ENCODE measurements at places on chromosomes 2 and 18.

DNA sequence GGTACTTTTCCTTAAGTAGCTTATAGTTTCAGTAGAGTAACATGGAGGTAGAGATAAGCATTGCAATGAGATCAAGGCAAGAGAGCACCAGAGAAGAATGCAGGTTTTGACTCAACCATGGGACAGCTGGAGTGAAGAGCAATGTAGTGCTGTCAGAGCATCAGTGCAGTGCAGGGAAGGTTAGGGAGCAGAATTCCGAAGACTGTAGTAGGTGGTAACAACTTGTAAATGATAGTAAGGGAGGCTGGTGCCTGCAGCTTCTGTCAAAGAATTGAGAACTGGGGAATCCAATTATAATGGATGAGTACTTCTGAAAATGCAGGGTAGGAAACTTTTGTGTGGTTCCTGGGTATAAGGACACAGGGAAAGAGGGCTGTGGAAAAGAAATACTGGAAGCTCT lies 183.2 kb downstream of the KCNS3 start:
- DNase-seq: no peak

GRCh38 chr2:85277416-85278158 lies 50.2 kb downstream of the TGOLN2 start:
- no peak for DNase-seq

DNA sequence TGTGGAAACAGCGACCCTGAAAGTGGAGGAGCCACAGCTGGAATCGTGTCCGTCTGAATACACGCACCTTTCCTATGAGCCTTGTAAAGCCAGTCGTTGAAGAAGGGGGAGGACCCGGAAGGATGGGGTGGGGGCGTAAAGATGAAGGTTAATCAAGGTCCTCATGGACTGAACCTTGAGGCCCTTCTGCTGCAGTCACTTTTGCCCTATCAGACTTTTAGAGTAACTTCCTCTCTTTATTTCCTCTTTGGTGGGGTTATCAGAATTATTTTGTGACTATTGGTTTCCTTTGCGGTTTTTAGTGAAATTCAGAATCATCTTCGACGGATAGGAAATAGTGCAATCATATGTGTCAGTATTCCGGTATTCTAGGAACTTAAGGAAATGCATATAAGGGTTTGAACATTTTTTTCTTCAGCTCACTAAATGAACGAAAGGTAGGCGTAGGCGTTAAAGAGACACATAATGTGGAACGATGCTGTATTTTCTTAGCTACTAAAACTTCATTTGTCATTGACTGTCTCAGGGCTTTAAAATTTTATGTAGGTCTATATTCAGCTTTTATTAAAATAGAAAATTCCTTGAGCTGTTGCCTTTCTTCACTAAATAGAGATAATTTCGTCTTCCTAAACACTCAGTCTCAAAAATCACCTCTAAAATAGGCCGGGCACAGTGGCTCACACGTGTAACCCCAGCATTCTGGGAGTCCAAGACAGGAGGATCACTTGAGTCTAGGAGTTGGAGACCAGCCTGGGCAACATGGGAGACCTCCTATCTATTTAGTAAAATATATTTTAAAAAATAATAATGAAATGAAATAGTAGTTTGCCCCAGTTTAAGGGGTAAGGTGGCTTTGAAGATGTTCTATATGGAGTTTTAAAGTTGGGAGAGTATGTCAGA lies 1.4 kb upstream of the YES1 start:
- no peak for DNase-seq

GRCh38 chr18:52615943-52616342 lies 275.9 kb downstream of the DCC start:
- DNase-seq: no peak

DNA sequence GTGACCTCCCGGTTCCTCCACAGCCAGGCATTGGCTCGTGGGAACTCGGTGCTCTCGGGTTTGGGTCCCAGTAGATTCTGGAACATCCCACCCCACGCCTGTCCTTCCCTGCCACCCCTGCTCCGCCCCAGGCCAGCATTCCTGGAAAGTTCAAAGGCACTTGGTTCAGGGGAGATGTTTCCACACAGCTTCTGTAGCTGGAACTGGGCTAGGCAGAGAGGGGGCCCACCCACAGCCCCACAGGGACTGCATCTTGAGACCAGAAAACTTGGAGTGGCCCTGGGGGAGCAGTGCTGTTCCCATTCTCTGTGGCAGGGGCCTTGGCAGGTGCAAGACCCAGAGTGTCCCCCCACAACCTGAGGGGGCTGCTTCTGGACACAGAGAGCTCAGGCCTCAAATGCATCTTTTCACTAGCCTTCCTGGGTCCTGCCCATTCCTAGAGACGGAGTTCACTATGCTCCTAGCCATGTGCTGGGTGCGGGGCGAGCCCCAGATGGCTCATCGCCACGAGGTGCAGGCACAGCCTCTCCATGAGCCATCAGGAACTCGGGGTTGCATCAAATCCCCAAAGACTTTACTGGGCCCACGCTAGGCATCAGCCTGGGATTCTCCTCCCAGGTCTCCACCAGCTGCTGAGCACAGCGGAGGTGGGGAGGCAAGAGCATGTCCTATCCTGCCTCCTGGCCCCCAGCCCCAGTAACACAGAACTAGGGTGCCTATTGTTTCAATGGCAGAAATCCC lies 68.7 kb downstream of the ZFP36L2 start:
- no peak for DNase-seq

GRCh38 chr18:23881778-23882177 lies 132.8 kb upstream of the TTC39C start:
- DNase-seq: no peak

- DNase-seq: no peak
These were observed 72.9 kb upstream of the SCG2 start for GRCh38 chr2:223674998-223675609.

DNA sequence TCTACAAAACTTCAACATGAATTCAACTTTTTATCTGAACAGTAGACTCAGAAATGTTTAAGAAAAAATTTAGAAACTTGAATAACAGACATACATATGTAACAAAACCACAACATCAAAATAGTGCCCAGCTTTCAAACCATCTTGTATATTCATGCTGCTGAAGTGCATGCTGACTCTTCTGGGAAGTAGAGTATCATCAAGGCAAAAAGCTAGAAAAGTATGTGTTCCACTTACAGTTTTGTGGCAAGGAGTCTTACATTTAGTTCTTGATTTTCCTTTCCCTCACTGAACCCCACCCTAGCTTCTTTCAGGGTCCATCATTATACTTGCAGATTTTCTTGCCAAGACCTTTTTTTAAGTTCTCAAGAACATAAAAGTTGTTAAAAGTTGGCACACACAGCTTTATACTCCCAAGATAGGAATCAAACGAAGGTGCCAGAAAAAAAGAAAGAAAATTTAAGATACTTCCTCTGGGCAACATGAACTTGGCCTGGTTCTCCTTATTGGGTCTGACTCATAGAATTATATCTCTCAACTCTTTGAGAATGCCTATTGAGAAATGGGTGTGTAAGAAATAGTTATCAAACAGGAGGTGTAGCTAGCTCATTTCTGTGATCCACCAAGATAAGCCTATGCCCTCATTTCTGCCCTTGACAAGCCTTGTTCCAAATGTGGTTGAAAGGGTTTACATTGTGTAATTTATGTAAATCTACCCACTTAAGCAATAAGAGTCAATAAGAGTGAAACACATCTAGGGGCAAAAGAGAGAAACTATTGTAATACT lies 667.6 kb upstream of the ACVR2A start:
- no peak for DNase-seq

GRCh38 chr2:177772529-177772928 lies 300.0 kb downstream of the PDE11A start:
- DNase-seq: peak; percentile 49

- DNase-seq: no peak
These were observed 27.6 kb upstream of the IL1R1 start for GRCh38 chr2:102114851-102115497.

DNA sequence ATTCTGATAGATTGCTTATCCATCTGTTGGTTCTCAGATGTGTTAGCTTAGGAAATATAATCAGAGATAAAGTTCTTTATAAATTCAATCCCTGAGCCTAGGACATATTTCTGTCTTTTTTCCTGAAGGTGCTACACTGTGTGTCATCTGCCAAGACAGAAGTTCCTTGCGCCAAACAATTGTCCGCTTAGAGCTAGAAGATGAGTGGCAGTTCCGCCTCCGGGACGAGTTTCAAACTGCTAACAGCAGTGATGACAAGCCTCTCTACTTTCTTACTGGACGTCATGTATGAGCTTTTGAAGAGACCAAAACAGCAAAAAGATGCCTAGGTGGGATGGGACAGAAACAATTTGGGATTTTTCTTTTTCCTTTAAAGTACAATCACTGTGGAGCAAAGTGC lies 78.0 kb downstream of the ESCO1 start:
- no peak for DNase-seq

DNA sequence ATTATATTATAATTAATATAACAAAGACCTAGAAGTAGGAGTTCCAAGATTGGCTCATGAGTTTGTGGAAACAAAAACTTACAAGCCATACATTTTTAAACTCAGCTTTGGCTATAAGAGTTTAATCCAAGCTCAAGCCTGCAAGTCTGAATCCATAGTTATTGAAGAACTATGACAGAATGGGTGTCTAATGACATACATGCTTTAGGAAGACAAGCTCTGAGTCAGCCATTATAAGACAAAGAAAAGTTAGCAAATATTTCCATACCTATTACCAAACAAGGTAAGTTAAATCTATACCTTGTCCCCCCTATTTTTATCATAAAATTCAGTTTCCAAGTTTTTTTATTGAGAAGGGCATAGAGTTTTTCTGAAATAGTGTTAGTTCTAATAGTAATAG lies 95.6 kb downstream of the POLR1A start:
- DNase-seq: no peak

DNA sequence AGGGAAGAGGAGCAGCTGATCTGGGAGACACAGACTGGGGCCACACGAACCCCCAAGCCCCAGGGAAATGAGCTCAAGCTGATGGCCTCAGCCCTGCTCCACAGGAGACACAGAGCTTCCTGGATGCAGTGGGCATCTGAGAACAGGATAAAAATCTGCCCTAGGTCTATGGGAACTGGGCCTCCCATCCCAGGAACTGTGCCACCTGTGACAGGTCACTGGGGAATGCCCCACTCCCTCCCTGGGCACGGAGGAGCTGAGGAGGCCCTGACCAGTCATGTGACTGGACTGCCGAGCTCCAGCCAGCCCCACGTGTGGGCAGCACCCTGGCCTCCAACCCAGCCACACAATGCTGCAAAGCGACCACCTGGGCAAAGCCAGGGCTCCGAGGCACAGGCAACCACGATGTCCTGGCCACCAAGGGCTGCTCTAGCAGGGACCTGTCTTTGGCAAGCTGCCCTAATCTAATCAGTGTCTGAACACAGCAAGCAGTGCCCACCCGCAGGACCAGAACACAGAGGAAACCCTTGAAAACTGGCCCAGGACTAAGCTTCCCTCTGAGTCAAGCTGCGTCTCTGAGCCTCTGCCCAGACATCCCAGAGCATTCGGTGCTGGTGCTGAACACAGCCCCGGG lies 57.8 kb upstream of the ID2 start:
- no peak for DNase-seq

GRCh38 chr18:24054130-24054529 lies 39.6 kb downstream of the TTC39C start:
- no peak for DNase-seq

DNA sequence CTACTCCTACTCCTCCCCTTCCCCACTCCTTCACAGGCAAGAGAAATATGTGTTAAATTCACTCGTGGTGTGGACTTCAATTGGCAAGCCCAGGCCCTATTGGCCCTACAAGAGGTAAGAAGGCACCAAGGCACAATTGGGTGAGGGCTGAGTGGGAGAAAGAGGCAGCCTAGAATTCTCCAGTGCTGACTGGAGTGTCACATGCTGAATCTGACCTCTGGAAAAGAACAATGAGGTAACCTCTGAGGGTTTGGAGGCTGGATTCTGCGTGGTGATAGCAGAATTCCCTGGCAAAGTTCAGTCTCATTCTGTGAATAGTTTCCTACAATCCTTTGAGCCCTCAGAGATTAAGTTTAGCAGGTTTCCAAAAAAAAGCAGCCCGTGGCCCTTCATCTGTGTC lies 6.9 kb downstream of the CENPA start:
- DNase-seq: no peak

- no peak for DNase-seq
These were observed 4.5 kb downstream of the DYTN start for GRCh38 chr2:206713746-206714145.

GRCh38 chr2:23135481-23136100 lies 249.4 kb upstream of the KLHL29 start:
- no peak for DNase-seq

- no peak for DNase-seq
These were observed 4.8 kb downstream of the GCFC2 start for GRCh38 chr2:75705921-75706320.

- no peak for DNase-seq
These were observed 133.8 kb upstream of the ARHGAP28 start for GRCh38 chr18:6595666-6596065.

DNA sequence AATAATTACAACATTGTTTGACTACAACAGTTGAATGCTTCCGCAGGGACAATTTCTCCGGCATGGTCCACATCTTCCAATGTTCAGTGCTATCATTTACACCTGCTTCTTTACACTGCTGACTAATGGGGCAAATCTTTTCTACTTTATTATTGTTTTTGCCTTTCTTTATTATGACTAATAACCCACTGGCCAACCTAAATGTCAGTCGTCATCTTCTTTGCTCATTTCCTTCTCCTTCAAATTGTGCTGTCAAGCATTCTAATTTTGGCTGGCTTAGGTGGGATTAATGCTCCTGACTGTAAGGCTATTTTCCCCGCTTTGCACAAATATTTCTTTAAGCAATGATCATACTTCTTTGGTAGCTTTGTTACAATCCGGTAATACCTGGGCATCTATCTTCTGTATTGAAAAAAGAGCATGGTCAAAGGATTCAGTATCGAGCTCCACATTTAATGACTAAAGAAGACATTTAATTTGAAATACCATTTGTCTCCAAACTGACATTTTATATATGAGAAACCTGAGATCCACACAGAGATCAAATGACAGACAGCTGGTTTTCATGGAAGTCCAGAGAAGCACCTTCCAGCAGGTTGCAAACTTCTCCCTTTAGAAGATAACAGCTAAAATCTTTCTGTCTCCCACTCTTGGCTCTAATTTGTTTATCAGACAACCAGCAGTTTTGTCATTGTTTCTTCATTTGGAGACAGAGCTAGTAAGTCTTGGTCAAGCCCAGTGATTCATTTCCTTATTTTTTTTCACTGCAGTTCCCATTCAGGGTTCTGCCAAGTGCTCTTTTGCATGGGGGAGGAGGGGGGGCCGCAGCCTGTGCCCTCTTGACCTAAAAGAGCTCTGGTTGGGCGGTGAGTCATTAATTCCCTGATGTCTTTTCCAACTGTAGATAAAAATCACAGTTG lies 132.9 kb downstream of the SOCS6 start:
- no peak for DNase-seq

- DNase-seq: no peak
These were observed 12.4 kb upstream of the ANKRD44 start for GRCh38 chr2:197322724-197323720.

GRCh38 chr2:124805060-124805459 lies 780.0 kb downstream of the CNTNAP5 start:
- no peak for DNase-seq

All from NCI-H1694 (cell line).